AML-193 (cell line): ENCODE measurements at places on chromosomes 12 and 14.

GRCh38 chr12:41485203-41485602 is 297.1 kb downstream of the PDZRN4 start:
- DNase-seq: no peak

DNA sequence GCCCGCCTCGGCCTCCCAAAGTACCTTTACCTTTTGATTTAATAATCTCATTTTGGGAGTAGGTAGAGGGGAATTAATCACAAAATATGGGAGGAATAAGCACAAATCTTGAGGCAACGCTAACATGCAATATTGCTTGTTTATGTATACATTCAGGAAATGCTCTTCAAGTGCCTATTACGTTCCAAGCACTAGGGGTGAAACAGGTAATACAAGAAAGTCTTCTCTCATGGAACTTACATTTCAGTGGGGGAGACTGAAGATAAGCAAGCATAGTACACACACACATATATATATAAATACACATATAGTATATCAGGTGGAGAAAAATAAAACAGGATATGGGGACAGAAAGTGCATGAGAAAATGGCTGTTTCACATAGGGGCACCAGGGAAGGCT is 19.0 kb upstream of the ERC1 start:
- DNase-seq: no peak

GRCh38 chr14:97411938-97412612 is 614.9 kb downstream of the VRK1 start:
- no peak for DNase-seq

- DNase-seq: no peak
Observed at GRCh38 chr12:105342464-105342863, 12.0 kb downstream of the C12orf75 start.

GRCh38 chr12:76156314-76156713 is 71.8 kb upstream of the NAP1L1 start:
- no peak for DNase-seq

GRCh38 chr14:68143341-68143841 is 323.8 kb downstream of the RAD51B start:
- no peak for DNase-seq

GRCh38 chr14:49991491-49991890 is 98.6 kb downstream of the ARF6 start:
- no peak for DNase-seq

DNA sequence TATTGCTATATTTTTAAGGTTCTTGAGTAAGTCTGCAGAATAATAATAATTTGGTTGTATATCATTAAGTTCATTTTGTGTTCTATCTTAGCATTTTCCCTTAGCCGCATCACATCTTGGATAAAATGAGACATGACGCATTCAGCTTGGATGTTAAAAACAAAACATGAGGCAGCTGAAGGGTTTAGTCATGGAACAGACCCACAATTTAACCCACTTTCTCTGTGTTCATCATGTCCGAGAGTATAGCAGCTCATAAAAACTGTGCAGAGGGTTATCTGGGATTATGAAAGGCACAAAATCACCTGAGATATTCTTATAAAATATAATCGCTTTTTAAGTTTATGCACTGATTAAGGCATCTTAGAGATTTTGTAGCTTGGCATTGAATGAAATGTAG is 219.3 kb downstream of the TRHDE start:
- DNase-seq: no peak

- peak; percentile 28 for DNase-seq
Observed at GRCh38 chr12:48795550-48796455, 6.9 kb upstream of the ADCY6 start.

GRCh38 chr12:38374751-38375150 is 58.2 kb downstream of the ALG10B start:
- DNase-seq: no peak

DNA sequence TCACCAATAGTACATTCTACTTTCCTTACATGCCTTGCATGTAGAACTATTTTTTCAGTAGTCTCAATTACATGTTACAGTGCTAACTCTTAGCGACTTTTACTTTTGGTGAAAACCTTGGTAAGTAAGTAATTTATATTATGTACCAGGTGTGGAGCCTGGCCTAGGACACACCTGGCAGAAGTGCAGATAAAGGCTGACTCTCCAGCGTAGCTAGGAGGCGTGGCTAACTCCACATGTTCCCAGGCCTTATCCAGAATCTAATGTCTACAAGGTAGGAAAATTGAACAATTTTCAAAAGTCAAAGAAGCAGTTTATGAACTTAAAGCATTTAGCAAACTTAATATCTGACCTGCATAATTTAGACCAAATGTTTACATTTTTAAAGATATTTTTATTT is 157.4 kb downstream of the DHRS2 start:
- no peak for DNase-seq

- DNase-seq: no peak
Observed at GRCh38 chr12:63966606-63966975, 122.1 kb downstream of the SRGAP1 start.

DNA sequence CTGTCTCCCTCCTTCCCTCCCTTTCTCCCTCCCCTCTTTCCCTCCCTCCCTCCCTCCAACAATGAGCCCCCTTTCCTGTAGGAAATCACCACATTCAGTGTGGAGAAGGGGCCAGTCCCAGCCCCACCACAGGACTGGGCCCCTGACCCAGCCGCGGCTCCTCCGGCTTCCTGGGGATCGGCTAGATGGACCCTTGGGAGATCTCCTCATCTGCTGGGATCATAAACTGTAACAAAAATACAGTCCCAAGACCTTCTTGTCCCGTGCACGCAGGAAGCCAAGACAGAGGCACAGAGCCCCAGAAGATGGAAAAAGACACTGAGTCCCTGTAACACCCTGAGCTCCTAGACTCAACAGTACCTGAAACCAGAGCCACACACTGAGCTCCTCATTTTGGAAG is 23.9 kb downstream of the DIO3 start:
- DNase-seq: no peak

DNA sequence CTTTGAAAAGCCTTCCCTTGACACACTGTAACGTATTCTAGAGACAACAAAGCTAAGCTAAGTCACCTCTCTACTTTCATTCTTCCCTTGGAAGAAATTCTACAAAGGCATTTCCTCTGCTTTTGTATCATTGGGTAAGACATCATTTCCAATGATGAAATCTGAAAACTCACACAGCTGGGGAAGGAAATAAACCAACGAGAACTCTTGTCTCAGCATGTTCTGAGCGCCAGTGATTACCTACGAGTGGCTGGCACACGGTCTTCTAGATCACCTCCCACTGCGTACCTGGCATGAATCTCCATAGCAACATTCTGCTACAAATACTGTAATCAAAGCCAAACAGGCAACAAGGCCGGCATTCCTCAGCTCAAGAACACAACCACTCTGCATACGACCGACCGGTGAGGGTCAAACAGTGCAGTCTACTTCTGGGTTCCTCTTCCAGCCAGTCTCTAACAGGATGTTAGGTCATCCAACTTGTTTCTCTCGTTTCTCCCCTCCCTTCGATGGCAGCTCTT is 7.6 kb downstream of the VPS37B start:
- DNase-seq: peak; percentile 79

DNA sequence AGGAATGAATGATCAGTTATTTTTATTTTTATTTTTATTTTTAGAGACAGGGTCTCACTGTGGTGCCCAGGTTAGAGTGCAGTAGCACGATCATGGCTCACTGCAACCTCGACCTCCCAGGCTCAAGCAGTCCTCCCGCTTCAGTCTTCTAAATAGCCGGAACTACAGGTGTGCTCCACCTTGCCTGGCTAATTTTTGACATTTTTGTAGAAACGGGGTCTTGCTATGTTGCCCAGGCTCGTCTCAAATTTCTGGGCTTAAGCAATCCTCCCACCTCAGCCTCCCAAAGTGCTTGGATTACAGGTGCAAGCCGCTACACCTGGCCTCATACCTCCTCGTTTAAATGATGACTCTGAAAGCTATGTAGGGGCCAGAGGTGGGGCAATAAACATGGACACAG is 706.0 kb downstream of the MED13L start:
- no peak for DNase-seq

DNA sequence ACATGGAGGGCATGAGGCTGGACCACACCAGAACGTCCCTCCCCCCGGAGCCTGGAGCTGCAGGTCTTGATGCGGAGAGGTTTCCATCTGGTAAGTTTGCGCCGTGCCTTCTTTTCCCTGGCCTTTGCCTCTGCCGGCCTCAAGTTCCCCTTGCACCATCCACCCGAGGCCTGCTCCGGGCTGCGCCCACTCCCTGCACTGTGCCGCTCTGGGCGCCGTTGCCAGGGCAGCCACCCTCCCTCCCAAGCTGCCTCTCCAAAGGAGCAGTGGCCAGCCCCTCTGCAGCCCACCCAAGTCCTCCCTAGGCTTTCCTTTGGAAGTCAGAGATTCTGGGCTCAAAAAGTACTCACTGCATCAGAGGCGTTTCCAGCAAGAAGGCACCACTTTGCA is 46.2 kb upstream of the MEG3 start:
- no peak for DNase-seq

DNA sequence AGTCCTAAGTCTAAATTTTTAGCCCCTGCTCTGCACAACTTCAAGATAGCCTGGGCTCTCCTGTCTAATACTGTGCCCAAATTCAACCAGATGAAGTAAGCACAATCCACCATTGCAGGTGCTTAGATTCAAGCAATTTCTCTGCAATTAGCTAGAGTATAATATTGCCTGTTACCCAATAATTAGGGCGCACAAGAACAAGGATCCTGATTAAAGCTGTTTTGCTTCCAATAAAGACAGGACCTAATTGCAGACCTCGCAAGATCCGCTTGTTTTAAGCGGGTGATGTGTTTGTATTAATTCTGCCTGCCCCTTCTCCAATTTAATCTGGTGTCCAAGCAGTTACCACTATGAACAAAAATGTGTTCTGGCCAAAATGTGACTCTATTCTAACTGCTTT is 1268.9 kb upstream of the TMEM132C start:
- no peak for DNase-seq
